IPS DF 19.7 (cell line): ENCODE measurements at places on chromosomes 6 and 20.

DNA sequence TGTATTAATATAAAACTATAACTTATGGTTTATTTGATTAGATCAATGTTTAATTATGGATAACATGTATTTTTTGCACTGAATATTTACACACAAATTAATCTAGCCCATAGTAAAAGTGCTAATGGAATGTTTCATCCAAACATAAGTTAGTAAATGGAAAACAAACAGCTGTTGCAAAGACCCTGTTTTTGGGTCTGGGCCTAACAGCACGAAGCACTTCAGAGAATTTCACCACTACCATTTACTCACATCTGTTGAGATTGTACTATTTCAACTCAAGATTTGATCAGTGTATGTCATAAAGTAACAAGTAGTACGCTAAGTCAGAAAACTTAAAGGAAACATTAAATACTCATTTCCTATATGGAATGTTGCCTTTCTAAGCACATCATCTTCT is 359.6 kb downstream of the LAMA2 start:
- DNase-seq, result no peak

DNA sequence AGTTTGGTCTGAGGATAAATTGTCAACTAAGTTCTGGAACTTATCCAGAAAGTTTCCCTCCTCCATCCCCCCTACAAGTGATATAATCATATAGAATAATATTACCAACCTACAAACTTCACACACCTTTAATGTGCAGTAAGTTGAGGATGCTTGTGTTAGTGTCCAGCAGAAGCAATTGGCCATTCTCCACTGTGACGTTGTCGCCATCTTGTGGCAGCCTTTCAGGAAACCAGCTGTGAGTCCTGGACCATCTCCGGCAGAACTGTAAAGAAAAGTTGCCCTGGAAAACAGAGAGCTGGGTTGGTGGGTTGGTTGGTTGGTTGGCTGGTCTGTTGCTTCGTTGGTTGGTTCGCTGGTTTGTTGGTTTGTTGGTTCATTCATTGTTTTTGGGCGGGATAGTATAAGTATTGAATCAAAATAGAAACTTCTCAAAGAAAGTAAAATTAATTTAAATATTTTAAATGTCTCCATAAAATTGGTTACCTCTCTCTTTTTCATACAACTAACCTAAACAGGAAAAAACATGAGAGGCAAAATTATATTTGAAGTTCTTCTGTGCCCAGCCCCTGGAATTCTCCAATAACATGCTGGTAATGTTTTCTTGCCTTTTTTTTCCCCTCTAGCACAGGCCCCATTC is 127.5 kb downstream of the PKHD1 start:
- DNase-seq, result peak; percentile 52

GRCh38 chr6:119303164-119303887 is 46.2 kb downstream of the MAN1A1 start:
- DNase-seq, result no peak

DNA sequence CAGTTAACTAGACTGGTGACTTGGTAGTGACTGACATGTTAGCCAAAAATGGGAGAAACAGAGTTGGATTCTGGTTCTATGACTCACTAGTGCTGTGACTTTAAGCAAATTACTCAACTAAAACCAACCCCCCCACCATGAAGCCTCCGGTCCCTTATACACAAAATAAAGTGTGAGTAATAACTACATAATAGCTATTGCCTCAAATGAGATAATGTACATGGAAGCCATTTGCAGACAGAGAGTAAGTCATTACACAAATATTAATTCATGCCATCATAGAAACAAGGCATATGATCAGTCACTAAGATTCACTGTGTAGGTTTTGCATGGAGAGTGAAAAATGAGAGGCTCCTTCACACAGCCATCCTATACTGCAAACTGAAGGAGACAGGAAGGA is 111.9 kb downstream of the HIVEP2 start:
- no peak for DNase-seq

DNA sequence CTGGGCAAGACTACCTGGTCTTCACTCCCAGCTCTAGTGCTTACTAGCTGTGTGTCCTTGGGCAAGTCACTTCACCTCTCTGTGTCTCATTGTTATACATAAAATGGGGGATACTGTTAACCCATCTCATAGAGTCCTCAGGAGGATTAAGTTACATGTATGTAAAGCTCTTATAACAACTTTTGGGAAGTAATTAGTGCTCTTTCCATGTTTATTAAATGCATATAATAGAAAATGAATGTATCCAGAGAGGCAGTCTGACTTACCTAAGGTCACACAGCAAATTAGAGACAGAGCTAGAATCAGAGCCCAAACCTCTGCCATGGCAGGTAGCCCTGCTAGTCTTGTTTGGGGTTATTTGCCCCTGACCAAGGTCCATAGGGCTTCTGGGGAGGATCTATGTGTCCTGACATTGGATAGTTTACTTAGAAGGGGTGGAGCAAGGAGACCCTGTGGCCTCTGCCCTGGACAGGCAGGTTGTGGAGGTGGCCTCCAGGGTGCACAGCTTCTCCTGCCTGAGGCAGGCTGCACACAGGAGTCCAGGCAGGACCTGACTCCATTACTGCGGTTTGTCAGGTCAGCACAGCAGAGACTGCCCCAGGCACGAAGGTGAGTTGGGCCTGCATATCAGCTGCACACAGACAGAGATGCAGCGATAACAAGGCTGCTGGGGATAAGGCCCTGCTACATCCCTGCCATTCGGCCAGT is 8.4 kb upstream of the MAPK13 start:
- DNase-seq, result no peak

DNA sequence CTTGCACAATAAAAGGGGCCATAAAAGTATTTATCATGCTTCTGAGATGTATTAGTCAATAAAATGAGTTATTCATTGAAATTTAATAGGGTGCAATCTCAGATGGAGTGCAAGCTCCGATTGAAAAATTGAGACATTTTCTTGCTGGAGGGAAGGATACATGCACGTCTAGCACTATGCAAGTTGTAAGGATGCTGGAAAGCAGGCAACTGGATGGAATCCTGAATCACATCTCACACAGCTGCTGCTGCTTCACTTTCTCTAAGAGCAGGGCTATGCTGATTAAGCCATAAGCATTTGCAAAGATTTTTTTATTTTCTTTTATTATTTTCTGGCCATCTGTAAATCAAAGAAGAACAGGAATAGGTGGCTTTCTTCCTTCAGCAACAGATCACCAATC is 308.8 kb upstream of the EPHA7 start:
- DNase-seq, result no peak

DNA sequence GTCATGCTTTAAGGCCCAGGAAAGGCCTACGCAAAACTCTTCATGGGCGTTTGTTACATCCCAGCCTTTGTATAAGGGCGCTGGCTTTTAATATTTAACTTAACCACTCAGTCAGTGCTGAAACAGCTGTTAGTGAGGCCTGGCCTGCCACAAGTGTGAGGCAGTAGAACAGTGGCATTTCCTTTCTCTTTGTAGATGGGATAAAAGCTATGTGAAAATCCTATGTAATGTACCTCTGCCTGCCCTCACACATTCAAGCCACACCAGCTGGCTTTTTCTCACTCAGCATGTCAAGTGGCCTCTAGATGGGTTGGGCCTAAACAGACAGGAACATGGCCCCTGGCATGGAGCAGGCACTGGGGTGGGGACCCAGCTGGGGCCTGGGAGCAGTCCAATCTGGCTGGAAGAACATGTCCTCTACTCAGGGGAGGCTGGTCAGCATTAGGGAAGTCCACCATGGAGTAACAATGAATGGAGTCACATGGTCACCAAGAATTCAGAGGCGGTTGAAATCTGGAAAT is 20.7 kb downstream of the CGA start:
- no peak for DNase-seq

DNA sequence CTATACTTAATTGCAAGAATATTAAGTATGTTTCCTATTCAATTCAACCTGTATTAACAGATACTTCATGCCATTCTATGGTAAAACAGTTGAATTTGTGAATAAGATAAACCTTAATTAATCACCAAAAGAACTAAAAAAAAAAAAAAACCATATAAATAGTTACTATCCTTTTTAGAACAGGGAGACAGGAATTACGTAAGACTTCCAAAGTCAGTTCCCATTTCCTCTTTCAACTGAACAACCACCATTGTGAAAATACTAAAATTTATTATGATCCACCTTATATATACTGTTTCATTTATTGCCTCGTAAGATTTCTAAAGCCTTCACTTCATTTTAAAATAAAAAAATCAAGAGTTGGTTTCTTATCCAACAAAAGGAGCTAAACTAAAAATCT is 9.4 kb downstream of the CCNC start:
- no peak for DNase-seq

DNA sequence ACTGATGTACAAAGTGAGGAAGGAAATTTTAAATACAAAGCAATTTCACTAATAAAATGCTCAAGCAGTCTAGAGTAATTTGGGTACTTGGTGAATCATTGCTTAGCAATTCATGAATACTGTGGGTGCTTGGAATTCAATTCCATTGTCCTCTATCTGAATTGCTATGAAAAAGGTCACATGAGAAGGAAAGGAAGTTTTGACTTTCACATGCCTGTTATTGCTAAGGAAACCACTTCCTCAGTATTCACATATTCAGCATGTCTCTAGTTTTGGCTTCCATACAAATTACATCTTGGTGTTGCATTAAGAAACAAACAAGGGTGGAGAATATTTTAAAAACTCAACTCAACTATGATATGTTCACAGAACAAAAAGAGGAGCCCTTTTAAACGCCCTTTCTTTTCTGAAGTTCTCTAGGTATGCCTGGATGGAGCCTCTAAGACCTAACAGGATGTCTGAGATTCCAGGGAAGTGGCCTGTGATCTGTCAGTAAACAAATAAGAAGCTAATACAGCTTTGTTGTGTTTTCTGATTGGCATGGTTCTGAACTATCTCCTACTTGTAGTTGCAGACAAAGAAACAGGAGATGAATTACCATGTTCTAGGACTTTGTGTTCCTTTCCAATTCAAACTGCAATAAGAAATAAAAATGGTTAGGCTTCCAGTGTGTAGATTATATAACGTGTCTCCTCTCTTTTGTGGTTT is 190.4 kb downstream of the OGFRL1 start:
- peak; percentile 47 for DNase-seq

GRCh38 chr20:50694379-50695134 is 3.2 kb upstream of the RIPOR3 start:
- no peak for DNase-seq

DNA sequence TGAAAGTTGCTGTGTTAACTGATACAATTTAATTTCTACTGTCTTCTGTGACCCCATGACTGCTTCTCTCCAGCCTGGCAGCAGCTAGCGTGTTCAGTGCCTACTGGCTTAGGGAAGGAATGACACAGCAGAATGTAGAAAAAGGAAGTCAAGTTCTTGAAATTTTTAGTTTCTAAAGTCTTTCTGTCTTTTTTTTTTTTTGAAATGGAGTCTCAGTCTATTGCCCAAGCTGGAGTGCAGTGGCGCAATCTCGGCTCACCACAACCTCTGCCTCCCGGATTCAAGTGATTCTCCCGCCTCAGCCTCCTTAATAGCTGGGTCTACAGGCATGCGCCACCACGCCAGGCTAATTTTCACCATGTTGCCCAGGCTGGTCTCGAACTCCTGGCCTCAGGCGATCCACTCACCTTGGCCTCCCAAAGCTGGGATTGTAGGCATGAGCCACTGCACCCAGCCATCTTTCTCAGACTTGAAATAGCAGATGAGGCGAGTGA is 39.3 kb downstream of the PCNA start:
- no peak for DNase-seq

DNA sequence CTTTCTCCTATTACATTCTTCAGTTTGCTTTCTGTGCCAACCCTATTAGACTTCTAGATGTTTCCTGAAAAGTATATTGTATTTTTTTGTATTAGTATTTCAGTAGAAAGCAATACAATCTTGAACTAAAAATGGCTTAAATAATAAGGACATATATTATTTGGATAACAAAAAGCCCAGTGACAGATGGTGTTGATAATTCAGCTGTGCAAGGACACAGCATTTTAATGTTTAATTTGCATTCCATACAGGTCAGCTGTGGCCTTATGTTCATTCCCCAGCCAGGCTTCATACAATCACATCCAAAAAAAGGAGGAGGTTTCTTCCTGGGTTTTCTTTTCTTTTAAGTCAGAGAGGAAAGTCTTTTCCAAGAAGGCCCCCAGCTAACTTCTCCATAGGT is 236.9 kb downstream of the CD109 start:
- DNase-seq, result no peak

DNA sequence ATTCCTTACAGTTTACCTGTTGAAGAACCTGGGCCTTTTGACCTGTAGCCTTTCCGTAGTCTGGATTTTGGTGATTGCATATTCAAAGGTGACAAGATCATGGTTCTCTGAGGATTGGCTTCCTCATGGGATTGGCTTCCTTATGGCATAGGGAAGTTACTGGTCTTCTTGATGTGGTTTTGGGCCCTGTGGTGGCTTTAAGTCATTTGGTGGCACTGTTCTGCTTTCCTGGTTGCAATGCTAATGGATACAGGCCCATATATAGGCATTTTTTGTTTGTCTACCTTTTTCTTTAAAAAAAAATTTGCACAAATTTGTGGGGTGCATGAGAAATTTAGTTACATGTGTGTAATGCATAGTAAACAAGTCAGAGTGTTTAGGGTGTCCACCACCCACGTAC is 185.7 kb downstream of the CDKAL1 start:
- no peak for DNase-seq

DNA sequence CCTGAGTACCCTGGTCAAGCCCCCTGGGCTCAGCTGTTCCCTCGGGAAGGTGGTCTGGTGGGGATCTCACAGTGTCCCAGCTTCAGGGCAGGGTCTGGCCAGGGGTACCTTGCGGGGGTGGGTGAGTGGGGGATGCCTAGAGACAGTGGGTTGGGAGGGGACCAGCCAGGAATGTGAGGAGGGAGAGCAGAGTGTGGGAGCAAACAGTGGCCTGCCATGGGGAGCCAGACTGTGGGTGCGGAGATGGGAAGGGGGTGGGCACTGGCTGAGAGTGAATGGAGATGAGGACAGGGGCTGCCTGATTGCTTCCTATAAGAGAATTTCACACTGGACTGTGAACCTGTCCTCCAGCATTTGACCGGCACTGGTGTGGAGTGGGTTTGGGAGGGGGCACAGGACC is 95.1 kb downstream of the VEGFA start:
- no peak for DNase-seq

DNA sequence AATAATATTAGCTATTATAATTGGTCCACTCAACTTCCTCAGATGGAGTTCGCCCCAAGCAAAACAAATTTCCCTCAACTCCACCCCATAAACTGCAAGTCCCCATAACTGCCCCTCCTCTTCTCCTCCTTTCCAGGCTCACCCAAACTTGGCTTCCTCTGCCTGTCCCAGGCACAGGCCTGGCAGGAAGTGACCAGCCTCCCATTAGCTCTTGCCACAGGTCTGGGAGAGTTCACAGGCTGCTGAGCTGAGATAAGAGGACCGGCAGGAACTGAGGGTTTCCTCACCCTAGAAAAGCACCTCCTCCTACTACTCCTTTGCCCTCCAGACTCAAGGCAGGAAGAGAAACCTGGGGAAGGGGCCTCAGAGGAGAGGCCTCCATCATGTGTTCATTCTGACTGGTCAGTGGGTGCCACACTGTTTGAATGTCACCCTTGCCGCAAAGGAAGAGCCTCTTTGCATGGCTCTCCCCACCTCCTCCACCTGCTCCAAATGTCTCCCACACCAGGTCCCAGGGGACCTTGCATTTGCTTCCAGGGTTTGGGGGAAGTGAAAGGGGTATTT is 24.5 kb upstream of the SMIM29 start:
- no peak for DNase-seq
